CD14-positive monocyte (primary cell): ENCODE measurements at places on chromosomes 16 and 17. TPM values are rescaled to one million over a fixed set of nuclear protein-coding genes. Genes with fewer than 3 reads are reported as not detected.

GRCh38 chr17:82432017-82432416 lies 13.6 kb upstream of the OGFOD3 start:
- DNase-seq, result no peak

GRCh38 chr16:49961089-49961488 lies 63.9 kb upstream of the CNEP1R1 start:
- no peak for DNase-seq

The FOXJ1 gene
- not detected for polyA plus RNA-seq

DNA sequence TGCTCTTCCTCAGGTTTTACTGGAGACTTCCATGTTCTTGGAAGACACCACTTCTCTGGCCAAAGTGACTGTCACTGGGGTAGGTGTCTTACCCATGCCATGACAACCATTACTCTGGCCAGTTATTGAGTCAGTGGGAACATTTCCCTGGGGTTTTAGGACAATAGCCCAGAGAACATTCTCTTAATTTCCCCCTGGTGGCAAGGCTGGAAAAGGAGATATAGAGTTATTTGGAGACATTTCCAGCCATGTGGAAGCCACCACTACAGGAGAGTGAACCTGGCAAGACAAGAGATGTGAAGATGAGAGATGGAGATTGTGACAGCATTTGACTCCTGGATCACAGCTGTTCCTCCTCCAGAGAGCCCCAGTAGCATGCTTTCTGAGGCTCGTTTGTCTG lies 106.2 kb downstream of the CDK5R1 start:
- DNase-seq, result no peak

GRCh38 chr16:200388-200787 lies 20.1 kb downstream of the HBQ1 start:
- no peak for DNase-seq

The PKMYT1 gene
- 3.0 TPM for polyA plus RNA-seq

DNA sequence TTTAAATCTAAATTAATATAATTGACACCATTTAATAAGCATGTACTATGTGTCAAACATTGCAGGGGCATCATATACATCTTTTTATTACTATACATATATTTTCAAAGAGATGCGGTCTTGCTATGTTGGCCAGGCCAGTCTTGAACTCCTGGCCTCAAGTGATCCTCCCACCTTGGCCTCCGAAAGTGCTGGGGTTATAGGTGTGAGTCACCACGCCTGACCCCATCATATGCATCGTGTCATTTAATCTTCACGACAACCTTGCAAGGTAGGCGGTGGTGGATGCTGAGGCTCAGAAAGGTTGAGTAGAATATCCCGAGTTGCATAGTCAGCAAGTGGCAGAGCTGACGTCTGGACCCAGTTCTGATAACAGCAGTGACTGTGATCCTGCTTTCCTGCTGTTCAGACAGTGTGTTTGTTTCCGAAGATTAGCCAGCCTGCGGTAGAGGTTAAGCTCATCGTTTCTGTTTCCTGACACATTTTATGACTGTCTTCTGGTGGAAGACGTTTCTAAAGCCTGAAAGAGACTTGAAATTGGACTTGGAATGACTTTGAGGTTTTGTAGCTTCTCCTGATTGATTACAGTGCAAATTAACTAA lies 316.6 kb downstream of the SNX29 start:
- DNase-seq, result no peak

GRCh38 chr16:67419502-67419901 lies 3.2 kb upstream of the ZDHHC1 start:
- DNase-seq, result no peak

GRCh38 chr17:2985318-2985717 lies 78.1 kb downstream of the OR1D5 start:
- DNase-seq, result no peak

DNA sequence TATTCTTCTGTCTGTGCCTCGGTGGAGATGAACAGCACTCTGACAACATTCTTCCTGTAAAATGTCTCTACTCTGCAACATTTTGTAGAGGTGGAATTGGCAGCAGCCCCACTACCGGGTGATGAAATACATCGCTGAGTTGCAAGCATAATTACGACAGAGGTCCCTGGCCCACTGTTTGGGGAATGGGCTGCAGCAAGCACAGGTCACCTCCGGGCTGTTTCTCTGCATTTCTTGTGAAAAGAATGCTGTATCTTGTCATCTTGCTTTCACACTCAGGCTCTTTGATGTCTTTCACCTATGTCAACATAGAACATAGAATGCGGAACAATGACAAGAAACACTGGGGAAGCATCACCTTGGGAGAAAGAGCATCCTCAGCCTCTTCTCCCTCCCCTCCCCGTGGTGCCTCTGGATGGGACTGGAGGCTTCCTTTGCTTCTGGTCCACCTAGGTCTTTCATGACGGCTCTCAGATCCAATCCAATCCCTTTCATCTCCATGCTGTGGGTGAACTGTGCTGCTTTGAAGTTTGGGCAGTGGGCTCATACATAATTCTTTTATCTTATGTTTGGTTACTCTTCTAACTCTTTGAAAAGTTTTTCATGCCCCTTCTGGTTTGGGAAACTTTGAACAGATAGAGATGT lies 265.0 kb downstream of the PHKB start:
- no peak for DNase-seq

- DNase-seq, result peak; percentile 17
These were observed 151.9 kb downstream of the MSI2 start for GRCh38 chr17:57408071-57408811.

The SPECC1 gene
- 56.5 and 58.4 TPM in 2 replicates for polyA plus RNA-seq

- peak; percentile 75 for DNase-seq
These were observed 14.5 kb downstream of the GLIS2 start for GRCh38 chr16:4330277-4330874.

The KRT9 gene
- not detected for polyA plus RNA-seq

The DHX58 gene
- polyA plus RNA-seq, result 13.2 TPM

- DNase-seq, result no peak
These were observed 11.2 kb downstream of the GAA start for GRCh38 chr17:80112471-80113032.

- DNase-seq, result no peak
These were observed 118.3 kb downstream of the PARN start for GRCh38 chr16:14511800-14512135.

The SDR42E2 gene
- 0.23 TPM for polyA plus RNA-seq

DNA sequence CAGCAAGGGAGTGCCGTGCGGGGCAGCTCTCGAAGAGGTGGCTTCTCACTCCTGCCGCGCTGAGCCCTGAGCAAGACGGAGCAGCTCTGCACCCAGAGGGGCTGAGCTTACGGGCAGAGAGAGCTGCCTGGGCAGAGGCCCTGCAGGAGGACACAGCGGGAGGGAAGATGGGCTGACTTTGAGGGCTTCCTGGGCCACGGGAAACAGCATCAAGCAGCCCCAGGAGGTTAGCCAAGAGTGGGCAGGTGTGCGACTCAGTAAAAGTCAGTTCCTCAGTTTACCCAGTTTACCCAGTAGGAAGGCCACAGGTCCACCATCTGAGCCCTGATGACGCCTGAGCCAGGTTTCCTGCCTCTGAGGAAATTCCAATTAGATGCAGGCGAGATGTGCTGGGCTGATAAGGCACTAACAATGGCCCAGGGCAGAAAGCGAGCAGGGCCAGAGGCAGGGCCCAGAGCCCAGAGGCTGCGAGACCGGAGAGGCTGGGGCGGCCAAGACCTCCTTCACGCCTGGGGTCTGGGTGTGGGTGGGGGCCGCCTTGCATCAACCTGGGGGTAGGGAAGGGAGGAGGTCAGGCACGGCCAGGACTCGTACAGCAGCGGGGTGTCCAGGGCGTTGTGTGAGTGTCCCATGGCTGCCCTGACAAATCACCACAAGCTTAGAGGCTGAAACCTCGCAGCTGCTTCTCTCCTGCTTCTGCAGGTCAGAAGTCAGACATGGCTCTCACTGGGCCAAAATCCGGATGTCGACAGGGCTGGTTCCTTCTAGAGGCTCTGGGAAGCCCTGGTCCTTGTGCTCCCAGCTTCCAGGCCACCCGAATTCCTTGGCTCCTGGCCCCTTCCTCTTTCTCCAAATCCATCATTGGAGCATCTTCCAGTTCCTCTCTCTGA lies 32.0 kb upstream of the CIBAR2 start:
- DNase-seq, result no peak

The RNF112 gene
- polyA plus RNA-seq, result not detected

DNA sequence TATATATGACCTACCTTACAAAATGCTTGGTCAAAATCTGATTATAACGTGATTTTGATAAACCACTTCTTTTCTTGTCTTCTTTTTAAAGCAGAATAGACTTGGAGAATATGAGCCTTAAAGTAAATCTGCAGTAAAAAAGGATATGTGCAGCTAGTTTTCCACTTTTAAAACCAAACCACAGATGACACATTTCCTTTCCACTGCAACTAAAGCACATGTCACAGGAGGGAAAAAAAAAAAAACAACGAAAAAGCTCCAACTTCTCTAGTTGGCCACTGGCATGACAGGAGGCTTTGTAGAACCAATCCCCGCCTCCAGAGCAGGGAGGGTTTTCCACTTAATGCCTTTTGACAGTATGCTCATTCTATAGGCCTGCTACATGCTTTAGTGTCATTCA lies at the start of gene EVI2A:
EVI2A (minus strand) TSS at position 142 of the 400 bp plus-strand sequence. CDS start 2,609 bp downstream, outside the sequence.
- DNase-seq, result peak; percentile 94

DNA sequence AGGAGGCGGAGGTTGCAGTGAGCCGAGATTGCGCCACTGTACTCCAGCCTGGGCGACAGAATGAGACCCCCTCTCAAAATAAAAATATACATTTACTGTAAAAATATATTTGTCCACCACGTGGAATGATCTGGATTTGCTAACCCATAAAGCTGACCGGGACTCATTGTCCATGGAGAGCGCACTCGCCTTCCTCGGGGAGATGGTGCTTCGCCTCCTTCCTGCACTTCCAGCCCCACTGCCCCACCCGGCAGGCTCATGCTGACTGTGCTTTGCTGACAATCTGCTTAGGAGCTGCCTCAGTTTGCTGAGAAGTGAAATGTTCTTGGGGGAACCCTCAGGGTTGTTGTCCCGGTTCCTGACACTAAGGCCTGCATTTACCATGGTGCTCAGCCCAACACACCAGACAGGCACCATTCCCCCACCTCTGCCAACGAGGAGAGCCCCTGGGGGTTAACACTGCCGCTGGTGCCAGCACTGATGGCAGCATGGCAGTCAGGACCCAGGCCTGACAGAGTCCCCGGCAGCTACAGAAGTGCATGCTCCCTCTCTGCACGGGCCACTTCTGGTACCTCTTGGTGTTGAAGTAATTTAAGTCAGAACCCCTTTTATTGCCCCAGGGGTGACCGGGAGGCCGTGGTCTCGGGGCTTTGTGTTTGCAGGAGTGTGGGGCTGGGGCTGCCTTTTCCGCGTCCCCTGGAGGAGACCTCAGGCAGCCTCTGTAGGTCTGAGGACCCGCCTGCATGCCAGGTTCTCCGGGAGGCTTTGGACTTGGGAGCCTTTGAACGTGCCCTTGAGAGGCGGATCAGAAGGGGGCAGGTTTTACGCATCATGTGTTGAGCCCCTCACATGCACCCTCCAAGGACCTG lies 2.5 kb downstream of the NUBP2 start:
- DNase-seq, result no peak

DNA sequence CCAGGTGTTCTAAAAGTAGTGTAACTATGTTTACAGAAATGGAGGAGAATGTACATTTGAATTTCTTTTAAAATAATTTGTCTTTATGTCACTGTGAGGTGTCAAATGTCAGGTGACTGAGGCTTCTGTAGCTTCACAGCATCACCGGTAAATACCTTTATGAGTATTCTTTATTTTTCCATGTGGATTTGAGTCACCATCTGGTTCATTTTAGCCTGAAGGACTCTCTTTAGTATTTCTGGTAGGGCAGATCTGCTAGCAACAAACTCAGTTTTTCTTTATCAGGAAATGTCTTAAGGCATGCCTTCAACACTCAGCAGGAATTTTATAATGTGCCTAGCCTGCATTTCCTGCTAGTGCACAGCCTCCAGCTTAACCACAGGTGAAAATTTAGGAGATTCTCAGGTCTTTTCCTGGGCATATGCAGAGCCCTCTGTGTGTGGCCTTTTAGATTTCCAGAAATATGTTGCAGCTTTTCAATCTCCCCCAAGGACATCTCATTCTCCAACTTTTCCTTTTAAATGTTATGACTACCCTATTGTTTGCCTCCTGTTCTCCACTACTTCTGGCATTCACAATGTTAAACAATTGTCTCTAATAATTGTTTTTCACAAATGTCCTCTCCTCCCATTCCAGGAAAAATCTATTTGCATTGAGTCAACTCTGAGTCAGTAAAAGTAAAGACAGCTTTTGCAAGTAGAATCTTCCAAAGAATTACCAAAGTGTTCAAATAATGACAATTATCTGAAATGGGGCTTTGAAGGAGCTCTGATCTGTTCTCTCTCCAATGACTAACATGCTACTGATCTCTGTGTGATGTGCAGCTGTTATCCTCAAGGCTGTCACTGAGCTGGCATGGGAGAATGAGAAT lies 239.4 kb upstream of the CPHXL start:
- no peak for DNase-seq

The C16orf95 gene
- 1.9 TPM for polyA plus RNA-seq

DNA sequence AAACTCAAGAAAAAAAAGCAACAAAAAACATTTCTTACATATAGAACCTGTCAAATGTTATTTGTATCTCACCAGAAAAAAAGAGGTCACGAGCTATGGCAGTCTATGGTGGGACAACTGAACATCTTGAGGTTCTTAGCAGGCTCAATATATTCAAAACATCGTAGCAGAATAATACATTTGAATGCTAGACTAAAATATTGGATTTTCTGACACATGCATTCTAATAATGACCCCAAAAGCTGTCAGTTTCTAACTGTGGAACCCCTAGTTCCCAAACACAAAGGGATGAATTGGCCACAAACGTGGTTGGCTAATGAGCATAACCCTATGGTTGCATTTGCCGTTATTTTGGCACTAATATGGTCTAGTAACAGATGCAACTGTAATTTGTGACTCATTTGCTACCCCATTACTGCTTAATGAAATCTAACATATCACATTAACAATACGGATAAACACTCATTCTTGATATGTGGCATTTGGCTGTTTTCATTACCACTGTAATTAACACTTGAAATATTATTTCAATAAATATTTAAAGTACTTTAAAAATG lies 81.2 kb downstream of the TOX3 start:
- DNase-seq, result no peak

DNA sequence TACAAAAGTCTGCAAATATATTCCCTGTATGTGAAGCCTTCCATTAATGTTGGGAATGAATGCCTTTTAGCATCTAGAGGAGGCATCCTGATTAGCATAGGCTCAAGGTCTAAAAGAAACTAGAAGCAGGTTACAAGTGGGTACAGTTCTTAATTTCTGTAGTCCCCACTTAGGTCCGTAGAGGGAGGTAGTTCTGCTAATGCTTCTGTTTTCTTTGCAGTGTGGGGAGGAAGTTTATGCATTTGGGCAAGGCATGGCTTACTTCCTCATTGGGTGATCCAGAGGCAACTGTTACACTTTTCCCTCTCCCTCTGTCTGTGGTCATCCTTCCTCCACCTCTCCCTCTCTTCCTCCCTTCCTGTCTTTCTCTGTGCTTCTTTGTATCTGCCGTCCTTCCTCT lies 108.4 kb upstream of the ZKSCAN2 start:
- DNase-seq, result no peak
